ENCODE measurements at places on chromosomes 6 and 20.

DNA sequence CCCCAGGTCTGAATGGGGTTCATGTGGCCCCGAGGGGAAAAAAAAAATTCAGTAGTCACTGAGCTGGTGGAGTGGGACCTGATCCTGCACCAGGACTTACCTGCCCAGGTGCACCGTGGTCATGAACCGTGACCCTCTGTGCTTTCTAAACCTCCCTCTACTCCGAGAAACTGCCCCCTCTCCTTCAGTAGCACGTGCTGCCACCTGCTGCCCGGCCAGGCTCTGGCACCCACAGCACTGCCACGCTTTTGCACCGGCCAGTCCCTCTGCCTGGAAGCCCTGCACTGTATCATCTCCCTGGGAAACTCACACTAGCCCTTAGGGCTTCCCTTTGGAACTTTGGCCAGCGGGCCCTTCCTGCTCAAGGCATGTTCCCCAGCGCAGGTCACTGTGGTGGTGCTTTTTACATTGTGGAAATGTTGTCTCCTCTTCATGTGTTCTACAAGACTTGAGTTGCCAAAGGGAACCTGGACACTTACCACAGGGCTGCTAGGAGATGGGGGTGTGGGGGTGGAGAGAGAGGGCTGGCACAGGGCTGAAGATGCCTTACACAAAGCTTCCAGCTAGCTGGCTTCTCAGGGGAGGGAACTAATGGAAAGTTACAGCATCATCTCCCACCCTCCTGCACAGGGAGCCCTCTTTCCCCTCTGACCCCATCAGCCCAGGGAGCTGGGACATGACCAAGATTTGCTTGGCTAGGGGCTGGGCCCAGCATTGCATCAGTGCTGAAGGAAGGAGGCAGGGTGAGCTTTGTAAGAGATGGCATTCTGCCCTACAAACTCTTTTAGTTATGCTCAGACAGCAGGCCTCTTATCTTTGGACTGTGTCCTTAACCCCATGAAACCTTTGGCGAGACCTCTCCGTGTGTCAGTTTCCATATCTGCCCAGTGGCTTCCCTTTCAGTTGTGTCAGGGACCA is 2.5 kb upstream of the PTPRT start:
- DNase-seq, result no peak

- DNase-seq, result no peak
Observed at GRCh38 chr20:23265226-23265625, 85.4 kb upstream of the NXT1 start.

- DNase-seq, result no peak
Observed at GRCh38 chr6:170024940-170025339, 265.9 kb downstream of the DLL1 start.

- peak; percentile 21 for DNase-seq
Observed at GRCh38 chr20:63126876-63127699, 88.8 kb downstream of the YTHDF1 start.

GRCh38 chr6:35948725-35949124 is 27.8 kb upstream of the SRPK1 start:
- no peak for DNase-seq
